KG1 (cell line): ENCODE measurements at places on chromosomes 5 and 9.

- no peak for DNase-seq
Measured at GRCh38 chr9:21412107-21412506, 3.2 kb downstream of the IFNA8 start.

GRCh38 chr5:89377767-89378455 is 494.9 kb upstream of the MEF2C start:
- DNase-seq, result no peak

DNA sequence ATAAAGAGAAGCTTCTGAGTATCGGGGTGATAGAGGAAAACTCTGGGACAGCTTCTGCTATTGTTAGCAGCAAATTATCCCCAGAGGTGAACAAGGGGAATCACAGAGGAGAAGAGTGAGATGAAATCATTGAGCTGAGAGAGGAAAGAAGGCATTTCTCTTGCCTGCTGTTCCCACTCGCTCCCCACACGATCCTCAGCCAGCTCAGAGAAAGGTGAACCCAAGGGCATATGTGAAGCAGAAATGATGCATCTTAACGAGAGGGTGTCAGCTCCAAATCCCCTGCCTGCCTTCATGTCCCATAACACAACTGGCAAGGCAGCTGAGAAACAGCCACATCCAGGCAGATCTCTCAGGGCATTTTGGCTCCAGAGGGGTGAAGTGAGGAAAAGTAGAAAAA is 111.6 kb downstream of the BRINP1 start:
- no peak for DNase-seq

GRCh38 chr5:163458778-163459385 is 1.0 kb downstream of the NUDCD2 start:
- no peak for DNase-seq

GRCh38 chr5:67910546-67910945 is 305.0 kb upstream of the PIK3R1 start:
- DNase-seq, result no peak

GRCh38 chr5:34608859-34609648 is 47.1 kb upstream of the RAI14 start:
- DNase-seq, result no peak

- peak; percentile 73 for DNase-seq
Measured at GRCh38 chr5:173618927-173619519, 2.6 kb upstream of the BOD1 start.

DNA sequence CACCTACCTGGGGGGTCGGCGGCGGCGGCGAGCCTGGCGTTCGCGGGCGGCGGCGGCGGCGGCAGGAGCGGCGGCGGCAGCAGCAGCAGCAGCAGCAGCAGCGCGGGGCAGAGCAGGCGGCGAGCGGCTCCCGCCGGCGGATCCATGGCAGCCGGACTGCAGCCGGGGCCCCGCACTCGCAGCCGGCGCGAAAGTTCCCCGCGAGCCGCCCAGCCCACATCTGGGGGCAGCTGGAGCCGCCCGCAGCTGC is 153 bp downstream of the ADAMTS2 start:
- no peak for DNase-seq

DNA sequence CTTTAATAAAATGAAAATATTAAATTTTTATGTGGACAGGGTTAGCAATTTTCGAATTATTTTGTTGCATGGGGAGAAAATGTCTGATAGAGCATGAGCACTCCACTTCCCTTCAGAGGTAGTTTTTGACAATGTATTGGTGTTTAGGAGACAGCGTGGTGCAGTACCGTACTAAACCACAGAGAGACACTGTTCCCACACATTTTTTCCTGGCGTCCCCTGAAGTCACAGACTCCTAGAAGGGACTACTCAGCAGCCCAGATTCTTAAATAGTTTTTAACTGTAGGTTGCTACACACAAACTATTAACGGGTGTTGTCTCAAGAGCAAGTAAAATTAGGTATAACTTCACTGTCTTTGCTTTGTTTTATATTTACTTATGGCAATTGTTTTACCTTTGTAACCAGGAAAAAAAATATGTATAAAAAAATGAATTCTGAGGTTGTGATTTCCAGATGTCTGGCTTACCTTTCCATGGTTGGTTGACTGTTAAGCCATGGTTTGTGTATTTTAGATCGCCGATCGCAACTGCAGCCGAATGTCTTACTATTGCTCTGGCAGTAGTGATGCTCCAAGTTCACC is 171.2 kb downstream of the DOCK8 start:
- DNase-seq, result no peak

DNA sequence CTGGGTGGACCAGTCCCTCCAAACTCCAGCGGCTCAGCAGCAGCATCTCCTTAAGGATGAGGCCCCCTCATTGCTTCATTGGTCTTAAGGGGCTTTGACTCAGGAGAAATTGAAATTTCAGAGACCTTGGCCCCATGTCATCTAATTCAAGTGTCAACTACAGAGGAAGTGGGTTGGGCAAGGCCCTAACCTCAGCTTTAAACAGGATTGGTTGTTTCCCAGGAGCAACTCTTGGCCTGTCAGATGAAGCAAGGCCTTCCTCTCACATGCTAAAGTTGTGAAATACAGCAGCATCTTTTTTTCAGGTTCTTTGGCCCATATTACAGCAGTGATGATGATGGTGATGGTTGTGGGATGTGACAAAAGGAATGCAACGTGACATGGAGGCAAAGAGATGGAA is 348.3 kb downstream of the ICE1 start:
- no peak for DNase-seq

- no peak for DNase-seq
Measured at GRCh38 chr9:85662573-85662972, 79.2 kb downstream of the AGTPBP1 start.
